CD4-positive, alpha-beta T cell treated with Interleukin-15 for 4 hours (primary cell): ENCODE measurements at places on chromosomes 5 and 9.

- no peak for DNase-seq
Measured at GRCh38 chr5:131980696-131981095, 30.8 kb downstream of the ACSL6 start.

GRCh38 chr9:23232831-23233230 lies 593.2 kb downstream of the ELAVL2 start:
- DNase-seq = no peak

DNA sequence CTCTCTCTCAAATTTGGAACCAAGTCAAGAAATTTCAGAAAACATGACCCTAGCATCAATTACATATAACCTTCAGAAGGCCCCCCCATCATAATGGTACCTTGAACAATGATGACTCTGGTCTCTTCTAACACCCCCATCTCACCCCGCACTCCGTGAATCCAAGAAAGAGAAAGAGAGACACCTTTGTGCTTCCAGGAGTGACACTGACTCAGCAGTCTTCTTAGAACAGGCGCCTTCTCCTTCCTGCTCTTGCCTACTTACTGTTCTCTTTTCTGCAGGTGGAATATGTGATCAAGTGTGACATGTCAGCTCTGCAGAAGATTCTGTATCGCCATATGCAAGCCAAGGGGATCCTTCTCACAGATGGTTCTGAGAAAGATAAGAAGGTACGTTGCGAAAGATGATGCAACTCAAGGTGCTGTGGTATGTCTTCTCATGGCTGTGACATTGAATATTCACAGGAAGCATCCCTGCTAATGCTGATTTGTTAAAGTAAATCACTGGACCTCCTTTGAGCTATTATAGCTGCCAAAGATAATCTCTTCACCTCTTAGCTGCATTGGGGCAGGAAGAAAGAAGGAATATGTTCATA lies 81.3 kb downstream of the SMARCA2 start:
- no peak for DNase-seq

GRCh38 chr5:68267066-68267465 lies 51.5 kb downstream of the PIK3R1 start:
- DNase-seq = no peak

DNA sequence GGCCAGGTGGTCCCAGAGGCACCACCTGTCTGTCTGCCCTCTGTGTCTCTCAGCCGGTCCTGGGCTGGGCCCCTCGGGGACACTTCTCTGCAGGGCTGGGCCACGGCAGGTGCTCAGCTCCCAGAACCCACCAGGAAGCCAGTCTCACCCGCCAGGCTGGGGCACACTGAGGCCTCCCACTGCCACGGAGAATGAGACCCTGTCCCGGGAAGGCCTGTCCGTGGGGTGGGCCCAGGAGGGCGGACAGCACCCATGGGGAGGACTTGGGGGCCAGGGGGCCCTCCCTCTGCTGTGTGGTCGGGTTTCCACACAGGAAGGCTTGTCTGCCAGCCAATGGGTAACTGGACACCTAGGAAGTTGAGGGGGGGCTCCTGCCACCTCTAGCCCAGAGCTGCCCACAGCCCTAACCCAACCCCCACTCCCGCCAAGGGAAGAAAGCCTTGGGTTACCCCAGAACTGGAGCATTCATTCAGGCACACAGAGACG lies 4.1 kb upstream of the TUBB4B start:
- DNase-seq = no peak

DNA sequence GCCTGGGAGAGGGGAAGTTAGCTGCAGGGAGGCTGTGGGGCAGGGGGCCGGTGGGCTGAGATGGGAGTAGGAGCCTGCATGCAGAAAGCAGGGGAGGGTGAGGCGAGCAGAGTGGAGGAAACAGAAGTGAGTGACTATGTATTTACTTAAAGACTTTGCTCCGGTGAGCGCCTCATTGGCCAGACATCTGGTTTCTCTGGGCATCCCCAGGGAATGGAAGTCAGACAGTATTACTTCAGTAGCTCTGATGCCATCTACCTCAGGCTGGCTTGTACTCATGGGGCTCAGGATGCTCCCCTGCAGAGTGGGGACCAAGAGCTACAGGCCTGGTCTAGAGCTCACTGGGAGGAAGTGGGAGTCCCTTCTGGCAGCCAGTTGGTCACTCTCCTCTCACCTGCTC lies 78.2 kb upstream of the ARAP3 start:
- no peak for DNase-seq

DNA sequence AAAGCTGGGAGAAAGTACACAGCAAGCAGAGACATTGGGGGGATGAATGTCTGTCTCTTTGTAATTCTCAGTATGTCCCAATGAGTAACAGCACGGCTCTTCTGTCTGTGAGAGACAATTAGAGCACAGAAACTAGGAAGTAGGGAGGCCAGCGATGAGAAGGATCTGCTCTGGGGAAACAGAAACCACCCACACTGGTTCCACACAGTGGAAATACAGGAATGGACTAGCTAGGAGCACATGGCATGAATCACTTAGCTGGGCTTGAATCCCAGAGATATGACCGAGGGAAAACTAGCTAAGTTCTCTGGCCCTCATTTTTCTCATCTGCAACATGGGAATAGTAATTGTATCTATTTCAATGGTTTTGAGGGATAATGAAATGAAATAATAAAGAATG lies 895.9 kb downstream of the TLE4 start:
- DNase-seq = no peak

GRCh38 chr5:109630093-109630492 lies 59.6 kb upstream of the MAN2A1 start:
- no peak for DNase-seq

GRCh38 chr5:139710319-139711066 lies 62.3 kb downstream of the CXXC5 start:
- peak; percentile 49 for DNase-seq

DNA sequence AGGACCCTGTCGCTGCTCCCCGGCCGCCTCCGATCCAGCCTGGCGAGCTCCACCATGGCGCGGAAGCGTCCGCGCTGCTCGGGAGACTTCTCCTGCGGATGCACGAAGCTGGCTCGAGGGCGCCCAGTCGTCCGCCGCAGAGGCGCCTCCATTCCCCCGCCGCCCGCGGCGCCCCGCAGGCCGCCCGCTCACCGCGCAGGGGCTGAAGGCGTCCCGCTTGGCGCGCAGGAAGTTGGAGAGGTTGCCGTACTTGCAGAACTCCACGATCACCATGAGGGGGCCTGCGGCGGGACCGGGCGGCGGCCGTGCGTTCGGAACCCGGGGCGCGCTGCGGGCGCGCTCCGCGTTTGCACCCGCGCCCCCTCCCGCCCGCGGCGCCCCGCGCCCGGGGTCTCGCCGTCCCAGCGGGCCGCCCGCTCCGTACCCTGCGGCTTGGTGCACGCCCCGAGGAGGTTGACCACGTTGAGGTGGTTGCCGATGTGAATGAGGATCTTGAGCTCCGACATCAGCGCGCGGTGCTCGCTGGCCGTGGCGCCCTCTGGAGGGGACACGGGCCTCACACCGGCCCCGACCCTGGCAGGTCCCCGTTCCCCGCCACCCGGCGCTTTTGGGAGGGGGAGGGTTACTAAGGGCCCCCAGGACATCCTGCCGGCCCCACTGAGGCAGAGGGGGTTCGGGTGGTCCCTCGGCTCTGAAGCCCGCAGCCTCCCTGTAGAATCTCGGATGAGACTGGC lies 27.7 kb upstream of the SCGB3A1 start:
- DNase-seq = peak; percentile 13

- no peak for DNase-seq
Measured at GRCh38 chr9:95791695-95792094, 83.8 kb upstream of the ERCC6L2 start.
